ENCODE measurements at places on chromosomes 3 and 15.

GRCh38 chr3:44468572-44469520 lies 8.6 kb downstream of the ZNF445 start:
- no peak for DNase-seq

DNA sequence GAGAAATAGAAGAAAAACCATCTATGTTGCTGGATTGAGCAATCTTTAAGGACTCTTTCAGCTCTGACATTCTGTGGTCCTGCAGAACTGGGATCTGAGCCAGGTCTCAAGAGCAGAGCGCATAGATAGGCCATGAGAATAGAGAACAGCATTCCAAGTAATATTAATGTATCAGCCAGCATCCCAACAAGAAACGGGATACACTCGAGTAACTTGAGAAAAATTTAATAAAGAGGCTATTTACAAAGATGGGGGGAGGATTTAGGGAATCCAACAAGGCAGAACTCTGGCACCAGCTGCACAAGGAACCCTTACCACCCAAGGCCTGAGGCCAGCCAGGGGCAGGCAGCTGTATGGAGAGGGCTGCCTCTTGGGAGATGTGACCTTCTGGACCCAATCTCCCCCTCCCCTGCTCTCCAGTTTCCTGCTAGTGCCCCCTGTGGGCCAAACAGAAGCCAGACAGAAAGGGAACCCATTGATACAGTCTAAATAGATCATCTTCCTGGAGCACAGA lies 8.2 kb downstream of the TMOD2 start:
- DNase-seq: no peak

DNA sequence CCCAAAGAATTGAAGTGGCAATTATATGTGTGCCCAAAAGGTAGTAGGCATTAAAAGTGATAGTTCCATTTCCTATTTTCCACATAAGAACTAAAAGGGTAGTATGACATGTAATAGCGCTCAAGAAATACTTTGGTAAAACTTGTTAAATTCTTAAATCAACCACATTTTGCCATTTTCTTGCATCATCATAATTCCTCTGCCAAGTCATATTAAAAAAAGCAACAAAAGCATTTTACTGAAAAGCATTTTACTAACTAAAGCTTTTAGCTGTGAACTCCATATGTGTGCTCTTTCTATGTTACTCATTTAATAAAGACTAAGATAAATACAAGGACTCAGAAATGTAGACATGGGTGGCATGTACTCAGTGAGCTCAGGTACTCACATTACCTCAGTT lies 70.1 kb downstream of the GPR160 start:
- no peak for DNase-seq

- DNase-seq: no peak
Measured at GRCh38 chr3:43455233-43455632, 166.6 kb downstream of the ANO10 start.

DNA sequence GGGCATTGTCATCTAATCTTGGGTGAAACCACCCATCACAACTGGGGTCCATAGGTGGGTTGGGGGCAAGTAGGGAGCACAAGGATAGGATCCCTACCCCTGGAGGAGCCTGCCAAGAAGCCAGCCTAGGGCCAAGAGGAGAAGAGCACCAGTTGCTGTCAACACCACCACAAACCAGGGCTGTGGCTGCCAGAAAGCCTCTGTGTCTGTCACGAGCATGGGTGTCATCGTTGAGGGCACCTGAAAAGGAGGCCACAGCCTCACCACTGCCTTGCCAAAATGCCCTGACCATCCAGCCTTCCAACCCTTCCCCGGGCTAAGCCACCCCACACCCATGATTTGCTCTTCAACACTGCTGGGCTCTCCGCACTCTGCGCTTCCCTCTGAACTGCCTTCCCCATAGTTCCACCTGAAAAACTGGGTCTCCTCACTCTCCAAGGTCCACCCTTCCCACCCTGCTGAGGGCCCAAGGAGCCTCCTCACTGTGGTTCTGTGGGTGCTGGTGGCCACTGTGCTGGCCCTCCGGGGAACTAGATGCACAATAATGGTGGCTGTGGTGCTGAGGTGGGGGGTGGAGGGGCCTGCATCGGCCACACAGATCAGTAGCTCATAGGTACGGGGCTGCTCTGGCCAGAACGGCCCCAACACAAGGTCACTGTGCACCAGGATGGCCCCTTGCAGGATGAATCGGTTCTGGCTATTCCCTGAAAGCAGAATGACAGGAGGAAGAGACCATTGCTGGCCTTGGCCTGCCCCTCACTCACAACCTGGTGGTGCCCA lies 6.2 kb upstream of the IP6K1 start:
- DNase-seq: no peak

DNA sequence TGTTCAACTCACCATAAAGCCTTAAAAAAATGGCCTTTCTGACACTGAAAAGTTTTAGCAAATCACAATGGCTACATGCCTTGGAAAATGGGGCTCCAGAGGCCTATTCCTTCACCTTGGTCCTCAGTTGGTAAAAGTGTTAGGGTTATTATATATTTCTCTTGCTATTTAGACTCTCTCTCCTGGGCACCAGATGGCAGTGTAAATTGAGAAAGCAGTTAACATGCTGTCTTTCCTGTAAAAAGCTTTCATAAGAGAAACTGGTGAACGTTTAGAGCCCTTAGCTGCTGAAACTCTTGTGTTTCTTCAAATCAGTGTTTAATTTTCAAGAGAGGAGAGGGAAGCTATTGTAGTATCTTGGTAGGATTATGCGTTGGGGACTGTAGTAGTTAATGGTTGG lies 89.9 kb downstream of the LRTM1 start:
- no peak for DNase-seq

DNA sequence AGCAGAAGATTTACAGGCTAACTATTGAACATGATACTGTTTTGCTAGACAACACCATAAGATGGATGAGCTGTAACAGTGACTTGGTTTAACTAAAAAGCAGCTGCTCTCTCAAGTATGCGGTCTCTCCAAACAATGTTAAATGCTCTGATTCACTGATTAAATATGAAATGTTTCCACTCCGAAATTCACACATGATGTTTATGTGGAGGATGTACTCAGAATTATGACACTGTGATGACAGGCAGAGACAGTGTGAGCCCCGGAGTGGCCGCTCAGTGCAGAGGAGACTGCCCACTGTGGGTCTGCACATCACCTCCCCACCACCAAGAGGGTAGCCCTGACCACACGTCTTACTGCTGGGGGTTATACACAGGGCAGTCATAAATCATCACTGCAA lies 83.9 kb upstream of the MEX3B start:
- no peak for DNase-seq

GRCh38 chr3:13017361-13018042 lies 55.7 kb downstream of the IQSEC1 start:
- DNase-seq: no peak

DNA sequence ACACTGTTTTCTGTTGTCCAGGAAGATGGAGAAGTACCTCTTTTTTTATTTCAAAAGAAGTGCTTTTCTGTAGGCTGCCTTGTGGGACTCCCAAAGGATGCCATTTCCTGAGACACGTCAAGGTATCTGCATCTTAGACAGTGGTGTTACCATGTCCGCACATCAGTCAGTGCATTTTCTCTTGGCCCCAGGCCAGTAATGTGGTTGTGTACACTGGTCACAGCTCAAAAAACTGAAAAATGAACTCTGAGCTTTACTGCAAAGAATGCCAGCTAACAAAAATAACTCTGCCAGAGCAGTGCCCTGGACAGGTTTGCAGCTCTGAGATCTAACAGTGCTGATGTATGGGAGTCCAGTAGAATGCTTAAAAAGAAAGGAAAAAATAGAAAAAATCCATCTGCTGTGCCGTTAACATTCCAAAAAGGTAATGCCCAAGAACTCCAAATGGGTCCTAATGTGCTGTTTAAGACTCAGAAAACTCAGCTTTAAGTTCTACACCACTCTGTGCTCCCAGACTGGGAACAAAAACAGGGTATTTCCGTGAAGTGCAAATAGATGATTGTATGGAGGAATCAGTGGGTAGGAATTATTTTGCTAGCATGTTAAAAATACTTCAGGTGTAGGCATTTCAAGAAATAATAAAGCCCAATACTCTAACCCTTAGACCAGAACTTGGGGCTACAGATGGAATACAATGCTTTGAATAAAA lies 315.9 kb downstream of the FEZF2 start:
- no peak for DNase-seq

DNA sequence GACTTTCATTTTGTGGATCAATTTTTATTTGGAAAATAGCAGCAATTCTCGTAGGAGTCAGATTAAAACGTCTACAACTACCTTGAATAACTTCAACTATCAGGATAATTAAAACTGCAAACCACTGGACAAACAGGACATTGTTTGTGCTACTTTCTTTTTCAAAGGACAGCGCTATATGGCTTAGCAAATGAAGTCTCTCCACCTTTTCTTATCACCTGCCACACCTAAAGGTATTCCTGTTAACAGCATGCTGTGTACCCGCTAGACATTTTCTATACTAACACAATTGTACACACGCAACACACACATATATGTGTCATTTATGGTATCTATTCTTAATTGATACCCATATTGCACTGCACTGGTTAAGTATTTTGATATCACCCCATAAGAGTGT lies 19.2 kb downstream of the MNS1 start:
- DNase-seq: no peak

DNA sequence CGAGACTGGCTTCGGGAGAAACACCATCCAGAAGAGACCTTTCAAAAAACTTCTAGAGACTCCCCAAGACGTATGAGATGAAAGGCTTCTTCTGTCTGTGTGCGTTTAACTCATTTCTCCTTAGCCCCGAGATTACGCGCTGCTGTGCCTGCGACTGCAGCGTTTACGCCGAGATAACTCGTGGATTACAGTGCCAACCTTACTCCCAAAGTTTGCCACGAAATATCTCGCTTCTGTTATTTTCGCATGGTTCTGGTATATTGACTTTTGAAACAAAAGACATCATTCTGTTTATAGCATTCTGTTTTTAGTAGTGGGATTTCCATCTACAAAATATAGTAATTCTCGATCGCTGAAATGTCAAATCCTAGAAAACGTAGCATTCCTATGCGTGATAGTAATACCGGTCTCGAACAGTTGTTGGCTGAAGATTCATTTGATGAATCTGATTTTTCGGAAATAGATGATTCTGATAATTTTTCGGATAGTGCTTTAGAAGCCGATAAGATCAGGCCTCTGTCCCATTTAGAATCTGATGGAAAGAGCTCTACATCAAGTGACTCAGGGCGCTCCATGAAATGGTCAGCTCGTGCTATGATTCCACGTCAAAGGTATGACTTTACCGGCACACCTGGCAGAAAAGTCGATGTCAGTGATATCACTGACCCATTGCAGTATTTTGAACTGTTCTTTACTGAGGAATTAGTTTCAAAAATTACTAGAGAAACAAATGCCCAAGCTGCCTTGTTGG lies 467 bp downstream of the PGBD4 start:
- no peak for DNase-seq

- DNase-seq: no peak
Measured at GRCh38 chr3:143222505-143222904, 102.9 kb downstream of the CHST2 start.

Data from stimulated activated CD8-positive, alpha-beta memory T cell treated with anti-CD3 and anti-CD28 coated beads, Interleukin-12 subunit alpha, Interleukin-12 subunit beta, amount 100 ng/mL, for 1 hour (primary cell).